ENCODE measurements at places on chromosomes 3 and 15.
A peak's percentile ranks its signal among the peaks of the same experiment; 100 is the strongest.

GRCh38 chr3:15800780-15801179 lies 3.0 kb upstream of the ANKRD28 start:
- DNase-seq = no peak

- peak; percentile 76 for DNase-seq
Observed at GRCh38 chr15:31974855-31975829, 55.2 kb upstream of the CHRNA7 start.

DNA sequence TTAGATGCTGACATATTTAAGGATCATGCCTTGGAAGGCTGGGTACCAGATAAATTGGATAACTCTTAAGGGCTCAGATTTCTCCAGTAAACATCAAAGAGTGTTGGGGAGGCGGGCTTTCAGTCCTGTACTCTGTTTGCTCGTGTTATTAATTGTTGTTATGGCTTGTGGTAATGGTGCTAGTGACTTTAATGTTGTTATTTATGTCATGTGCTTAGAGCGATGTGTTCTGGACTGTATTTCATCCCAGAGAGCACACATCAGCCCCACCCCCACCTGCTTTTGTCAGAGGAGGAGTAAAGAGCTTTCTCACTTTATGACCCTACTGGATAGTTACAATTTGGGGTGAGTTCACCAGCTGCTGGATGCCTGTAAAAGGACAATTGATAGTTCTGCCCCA lies 386.3 kb downstream of the EPHB1 start:
- DNase-seq = no peak

DNA sequence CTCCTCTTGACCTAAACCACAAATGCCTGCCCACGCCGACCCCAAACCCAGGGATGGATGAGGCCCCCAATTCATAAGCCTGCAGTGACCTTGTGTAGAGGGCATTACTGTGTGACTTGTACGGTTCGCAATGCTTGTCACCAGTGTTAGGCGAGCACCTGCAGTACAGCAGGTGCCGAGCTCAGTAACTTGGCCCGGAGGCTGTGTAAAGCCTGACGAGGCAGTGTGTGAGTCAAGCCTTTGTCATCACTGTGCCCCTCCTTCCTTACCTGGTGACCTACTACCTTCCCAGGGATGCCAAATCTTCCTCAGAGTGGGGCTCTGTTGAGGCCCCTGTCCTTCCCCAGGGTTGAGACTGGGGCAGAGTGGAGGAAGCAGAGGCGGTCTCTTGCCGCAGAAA lies 37.2 kb upstream of the TMEM115 start:
- DNase-seq = no peak

- no peak for DNase-seq
Observed at GRCh38 chr3:116087426-116087825, 357.9 kb downstream of the LSAMP start.

DNA sequence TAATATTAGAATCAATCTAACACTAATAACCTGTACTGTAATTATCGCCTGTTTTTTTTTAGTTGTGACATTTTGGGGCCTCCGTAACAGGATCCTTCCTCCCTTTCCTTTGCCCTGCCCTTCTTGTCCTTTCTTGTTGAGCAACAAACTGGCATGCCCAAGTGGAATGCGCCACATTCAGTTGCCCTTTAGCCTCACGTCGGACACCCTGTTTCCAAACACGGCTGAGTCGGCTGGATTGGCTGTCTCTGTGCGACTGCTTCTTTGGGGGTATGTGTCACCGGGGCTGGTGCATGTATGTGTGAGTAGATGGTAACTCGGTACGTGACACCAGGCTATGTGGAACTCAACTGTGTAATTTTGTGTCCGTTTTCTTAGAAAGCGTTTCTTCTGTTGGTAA lies 24.1 kb downstream of the TRAK1 start:
- DNase-seq = no peak

- no peak for DNase-seq
Observed at GRCh38 chr15:39188930-39189329, 391.9 kb upstream of the THBS1 start.

- DNase-seq = no peak
Observed at GRCh38 chr3:134796281-134797056, 1.4 kb downstream of the EPHB1 start.

DNA sequence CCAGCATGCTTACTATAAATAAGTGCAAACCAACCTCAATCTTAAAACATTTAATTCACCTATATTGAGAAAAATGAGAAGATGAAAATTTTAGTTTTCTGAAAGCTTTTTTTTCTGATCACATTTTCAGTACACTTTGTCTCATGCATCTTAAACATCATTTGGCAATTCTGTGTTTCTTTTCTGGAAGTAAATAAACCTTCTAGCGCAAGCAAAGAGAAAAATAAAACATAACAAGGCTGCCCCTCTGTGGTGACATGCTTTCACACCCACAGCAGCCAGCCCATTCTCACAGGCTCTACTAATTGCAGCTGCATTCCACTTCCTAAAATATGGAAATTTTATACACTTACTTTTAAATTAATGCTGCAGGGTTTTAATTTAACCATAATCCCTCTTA lies 90.1 kb downstream of the NEK10 start:
- DNase-seq = peak; percentile 51

- DNase-seq = no peak
Observed at GRCh38 chr3:8147711-8148110, 353.9 kb upstream of the LMCD1 start.

GRCh38 chr3:164655462-164655861 lies 422.8 kb downstream of the SI start:
- no peak for DNase-seq

DNA sequence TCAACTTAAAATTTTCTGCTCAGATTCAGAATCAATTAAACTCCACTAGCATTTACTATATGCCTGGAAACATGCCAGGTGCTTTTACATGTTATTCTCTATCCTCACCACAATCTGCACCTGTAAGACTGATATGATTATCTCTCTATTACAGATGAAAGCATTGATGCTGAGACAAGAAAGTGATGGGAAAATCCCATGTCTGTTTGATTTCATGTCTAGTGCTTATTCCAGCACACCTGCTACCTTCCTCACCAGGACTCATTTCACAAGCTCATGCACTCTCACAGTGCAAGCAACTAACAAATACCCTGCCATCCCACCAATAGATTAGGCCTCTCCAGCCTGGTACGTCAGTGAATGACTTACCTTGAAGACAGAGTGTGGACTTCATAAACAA lies 25.0 kb upstream of the BCL6 start:
- no peak for DNase-seq

- no peak for DNase-seq
Observed at GRCh38 chr3:171444001-171444690, 16.1 kb downstream of the TNIK start.

- DNase-seq = no peak
Observed at GRCh38 chr3:17848102-17848501, 105.7 kb upstream of the TBC1D5 start.

GRCh38 chr3:95539950-95540483 lies 1274.4 kb upstream of the EPHA6 start:
- no peak for DNase-seq

DNA sequence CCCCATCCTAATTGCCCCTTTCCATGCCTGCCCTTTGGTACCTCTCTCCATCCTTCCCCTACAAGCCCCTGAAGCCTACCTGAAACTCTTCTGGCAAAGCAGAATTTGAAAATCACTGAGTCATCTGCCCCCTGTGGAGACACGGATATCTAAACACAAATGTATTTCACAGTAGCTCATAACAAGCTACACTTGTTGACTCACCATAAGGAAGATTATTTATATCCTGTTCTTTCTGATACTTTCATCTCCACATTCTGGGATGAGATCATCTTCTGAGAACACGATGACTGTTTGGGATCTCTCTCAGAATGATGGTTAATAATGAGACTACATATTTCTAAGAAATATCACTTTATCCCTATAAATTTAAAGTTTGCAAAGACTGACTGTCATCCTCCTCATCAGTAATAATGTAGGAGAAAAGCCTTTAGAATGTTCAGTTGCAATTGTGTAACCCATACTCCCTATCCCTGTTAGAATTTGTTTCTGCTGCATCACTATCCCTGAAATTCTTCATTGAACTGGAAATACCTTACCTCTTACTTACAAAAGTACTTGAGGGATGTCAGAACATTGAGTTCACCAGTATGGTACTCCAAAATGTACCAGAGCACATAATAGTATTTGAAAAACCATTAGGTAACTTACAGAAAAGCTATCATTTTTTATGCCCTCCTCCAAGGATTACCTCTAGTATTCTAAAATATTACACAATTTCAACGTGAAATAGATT lies 116.1 kb upstream of the IL12A start:
- no peak for DNase-seq

DNA sequence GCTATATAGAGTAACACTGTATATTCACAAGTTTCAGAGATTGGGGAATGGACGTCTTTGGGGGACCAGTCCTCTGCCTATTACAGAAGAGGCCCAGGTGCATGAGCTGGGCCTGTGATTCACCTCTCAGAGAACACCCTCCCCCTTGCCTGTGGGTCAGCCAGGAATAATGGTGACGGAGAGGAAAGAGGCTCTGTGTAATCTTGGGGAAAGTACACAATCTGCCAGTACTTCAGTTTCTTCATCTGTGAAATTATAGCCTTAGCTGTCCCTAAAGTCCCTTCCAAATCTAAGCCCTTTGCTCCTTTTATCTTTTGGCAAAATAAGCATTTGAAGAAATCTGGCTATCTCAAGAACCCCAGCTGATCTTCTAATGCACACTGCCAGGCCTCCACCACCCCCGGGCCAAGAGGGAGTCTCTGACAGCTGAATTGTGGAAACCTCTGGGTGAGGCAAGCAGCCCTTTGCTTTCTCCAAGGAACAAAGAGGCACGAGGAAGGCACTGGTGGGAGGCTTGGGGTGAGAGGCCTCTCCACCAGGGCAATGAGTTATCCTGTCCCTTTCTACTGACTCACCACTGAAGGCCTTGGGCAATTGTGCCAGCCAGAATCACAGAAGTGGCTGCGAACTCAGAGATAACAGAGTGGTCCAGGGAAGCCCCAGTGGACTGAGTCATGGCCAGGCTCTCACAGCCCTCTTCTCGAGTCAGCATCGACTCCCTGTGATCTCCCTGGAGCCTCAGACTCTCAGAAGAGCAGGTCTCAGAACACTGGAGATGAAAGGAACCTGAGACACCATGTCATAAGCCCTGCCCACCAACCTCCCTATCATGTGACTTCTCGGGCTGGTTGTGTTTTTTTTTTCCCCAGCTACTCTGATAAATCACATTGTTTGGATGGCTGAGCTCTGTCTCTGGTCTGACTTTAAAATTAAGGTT lies 31.8 kb downstream of the CCNL1 start:
- DNase-seq = no peak

DNA sequence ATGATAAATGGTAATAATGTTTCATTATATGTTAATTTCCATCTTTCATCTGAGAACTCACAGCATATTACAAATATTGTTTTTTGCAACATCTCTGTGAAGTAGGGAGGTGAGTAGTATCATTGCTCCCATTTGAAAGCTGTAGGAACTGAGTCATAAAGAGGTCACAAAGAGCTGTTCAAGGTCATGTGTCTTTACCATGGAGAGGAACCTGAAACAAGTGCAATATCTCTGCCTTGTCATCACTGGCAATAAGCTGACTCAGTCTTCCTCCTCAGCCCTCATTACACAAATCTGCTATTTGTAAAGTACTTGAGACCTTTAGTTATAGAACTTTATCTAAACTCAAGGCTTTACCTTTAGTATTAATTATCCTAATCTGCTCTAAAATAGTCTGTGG lies 4.4 kb upstream of the ATP13A4 start:
- DNase-seq = no peak

DNA sequence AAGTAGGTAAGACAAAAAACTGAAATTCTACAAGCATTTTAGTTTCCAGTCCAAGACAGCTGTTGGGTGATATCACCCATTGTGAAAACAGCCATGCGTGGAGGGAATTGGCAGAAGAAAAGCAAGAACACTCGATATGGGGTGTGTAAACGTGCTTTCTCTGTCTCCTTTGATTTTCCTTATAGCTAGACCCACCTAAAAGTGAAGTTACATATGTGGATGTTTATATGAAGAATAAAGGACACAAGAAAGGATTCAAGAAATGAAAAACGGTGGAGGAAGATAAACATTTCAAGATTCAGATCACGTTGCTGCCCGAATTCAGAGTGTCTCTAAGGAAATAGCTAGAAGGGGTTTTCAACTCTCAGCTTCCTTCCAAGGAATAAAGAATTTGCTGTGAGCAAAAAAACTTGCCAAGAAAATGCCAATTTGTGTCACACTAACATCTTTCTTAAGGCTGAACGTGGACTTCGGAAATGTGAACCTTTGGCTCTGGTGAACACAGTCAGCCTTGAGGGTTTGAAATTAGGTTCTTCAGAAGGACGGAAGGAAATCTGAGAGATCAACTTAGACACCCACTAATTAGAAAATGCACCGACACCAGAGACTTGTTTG lies 269.0 kb upstream of the ADAMTS9 start:
- no peak for DNase-seq

GRCh38 chr15:49235446-49236124 lies 65.5 kb downstream of the GALK2 start:
- DNase-seq = peak; percentile 71

GRCh38 chr15:65132878-65133547 lies 595 bp downstream of the PDCD7 start:
- peak; percentile 11 for DNase-seq

DNA sequence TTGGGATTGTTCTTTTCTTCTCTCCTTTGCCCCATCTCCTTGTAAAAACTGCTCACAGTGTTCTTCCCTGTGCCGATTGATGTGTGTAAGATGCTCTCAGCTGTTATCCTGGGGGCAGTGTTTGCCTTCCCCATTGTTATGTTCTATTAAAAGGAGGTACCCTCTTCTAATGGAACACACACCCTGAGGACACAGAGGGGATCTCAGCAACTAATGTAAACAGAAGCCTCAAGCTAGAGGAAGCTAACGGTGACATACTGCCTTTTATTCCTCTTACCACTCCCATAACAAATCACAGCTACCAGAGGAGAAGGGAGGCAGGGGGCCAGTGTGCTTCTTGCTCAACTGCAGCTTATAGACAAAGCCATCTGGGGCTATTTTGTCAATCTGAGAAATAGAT lies 2.2 kb downstream of the TAGLN3 start:
- DNase-seq = peak; percentile 44

GRCh38 chr3:106466881-106467280 lies 598.1 kb upstream of the CBLB start:
- DNase-seq = no peak

- no peak for DNase-seq
Observed at GRCh38 chr3:37646865-37647264, 214.8 kb upstream of the CTDSPL start.

- DNase-seq = no peak
Observed at GRCh38 chr3:109143646-109144045, 7.1 kb downstream of the C3orf85 start.

DNA sequence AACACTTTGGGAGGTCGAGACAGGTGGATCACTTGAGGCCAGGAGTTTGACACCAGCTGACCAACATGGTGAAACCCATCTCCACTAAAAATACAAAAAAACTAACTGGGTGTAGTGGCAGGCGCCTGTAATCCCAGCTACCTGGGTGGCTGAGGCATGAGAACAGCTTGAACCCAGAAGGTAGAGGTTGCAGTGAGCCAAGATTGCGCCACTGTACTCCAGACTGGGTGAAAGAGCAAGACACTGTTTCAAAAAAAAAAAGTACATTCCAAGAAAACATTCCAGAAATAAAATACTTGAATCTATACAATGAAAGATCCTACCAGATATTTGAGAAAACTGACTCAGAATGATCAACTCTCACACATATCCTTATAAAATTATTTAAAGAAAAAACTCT lies 30.4 kb downstream of the TFDP2 start:
- DNase-seq = no peak

- no peak for DNase-seq
Observed at GRCh38 chr3:148833223-148833622, 5.6 kb downstream of the CPB1 start.

- DNase-seq = no peak
Observed at GRCh38 chr3:7489417-7489816, 628.5 kb downstream of the GRM7 start.
